ENCODE measurements at places on chromosomes 6 and 20. TPM values are rescaled to one million over a fixed set of nuclear protein-coding genes. Genes with fewer than 3 reads are reported as not detected.

DNA sequence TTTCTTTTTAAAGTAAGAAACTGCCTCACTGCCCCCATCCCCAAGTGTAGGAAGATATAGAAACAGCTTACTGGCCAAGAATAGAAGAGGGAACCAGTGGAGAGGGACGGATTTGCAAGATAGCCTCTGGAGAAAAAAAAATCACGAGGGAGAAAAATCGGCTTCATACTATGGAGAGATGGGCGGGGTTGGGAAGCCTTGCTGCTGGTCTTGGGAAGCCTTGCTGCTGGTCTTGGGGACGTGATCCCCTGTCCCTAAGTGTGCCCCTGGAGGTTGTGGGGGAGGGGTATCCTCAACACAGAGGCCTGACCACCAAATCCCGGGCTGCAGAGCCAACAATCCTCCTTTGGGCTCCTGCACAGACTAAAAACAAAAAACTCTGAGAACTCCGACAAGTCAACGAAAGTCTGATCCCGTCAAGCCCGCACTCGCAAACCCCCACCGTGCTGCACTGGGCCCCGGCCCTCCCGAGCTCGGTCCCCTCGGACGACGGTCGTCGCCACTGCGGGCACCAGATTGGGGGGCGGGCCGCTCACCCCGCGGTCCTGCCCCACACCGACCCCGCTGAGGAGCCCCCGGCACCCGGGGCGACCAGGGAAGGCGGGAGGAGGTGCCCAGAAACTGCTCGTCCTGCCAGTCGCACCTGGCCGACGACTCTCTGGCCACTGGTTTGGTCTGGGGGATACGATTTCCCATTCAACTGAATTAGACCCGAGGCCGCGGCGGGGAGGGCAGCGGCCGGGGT lies 750 bp downstream of the MAP7 start:
- H3K27ac ChIP-seq: peak overlapping the region; percentile 95
- no peaks in the 10 kb centered on the region for H3K4me1 ChIP-seq
- no peaks in the 10 kb centered on the region for H3K27me3 ChIP-seq
- H3K4me3 ChIP-seq: peak overlapping the region; percentile 81
- H3K36me3 ChIP-seq: no peaks in the 10 kb centered on the region

PXT1 gene
- total RNA-seq: not detected

DNA sequence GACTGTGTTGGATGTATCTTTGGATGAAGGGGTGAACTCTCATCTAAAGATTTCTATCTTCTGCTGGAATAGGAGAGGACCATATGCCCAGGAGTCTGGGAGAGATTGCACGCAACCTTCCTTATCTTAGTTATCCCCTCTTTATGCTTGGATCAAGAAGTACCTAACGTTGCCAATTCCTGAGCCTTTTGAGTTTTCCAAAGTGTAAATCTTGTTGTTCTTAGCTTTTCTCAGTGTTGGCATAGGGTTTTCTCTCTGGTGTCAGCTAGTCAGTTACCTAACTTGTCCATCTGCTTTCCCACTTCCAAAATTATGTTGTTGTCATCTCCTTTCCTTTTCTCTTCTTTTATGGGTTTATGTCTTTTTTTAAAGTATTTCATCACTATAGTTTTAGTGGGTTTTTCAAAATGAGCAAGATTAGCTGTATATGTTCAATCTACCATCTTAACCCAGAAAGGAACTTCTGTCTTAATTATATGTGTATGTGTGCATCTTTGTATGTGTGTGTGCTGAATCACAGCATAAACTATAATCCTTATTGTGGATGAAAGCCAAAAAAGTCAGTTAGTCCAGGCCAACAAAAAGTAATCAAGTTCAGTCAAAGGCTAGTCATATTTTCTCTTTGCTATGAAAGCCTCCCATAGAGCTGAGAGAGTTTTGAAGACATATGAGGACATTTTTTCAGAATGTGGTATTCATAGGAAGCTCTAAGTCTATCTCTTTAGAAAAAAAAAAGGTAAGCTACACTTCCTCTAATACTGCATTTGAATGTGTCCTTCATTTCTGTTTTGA lies 72.1 kb downstream of the KHDC1L start:
- no peaks in the 10 kb centered on the region for H3K4me1 ChIP-seq
- H3K36me3 ChIP-seq: no peaks in the 10 kb centered on the region
- DNase-seq: no peak
- no peak overlapping the region for H3K27ac ChIP-seq
- H3K4me3 ChIP-seq: no peak overlapping the region

DNA sequence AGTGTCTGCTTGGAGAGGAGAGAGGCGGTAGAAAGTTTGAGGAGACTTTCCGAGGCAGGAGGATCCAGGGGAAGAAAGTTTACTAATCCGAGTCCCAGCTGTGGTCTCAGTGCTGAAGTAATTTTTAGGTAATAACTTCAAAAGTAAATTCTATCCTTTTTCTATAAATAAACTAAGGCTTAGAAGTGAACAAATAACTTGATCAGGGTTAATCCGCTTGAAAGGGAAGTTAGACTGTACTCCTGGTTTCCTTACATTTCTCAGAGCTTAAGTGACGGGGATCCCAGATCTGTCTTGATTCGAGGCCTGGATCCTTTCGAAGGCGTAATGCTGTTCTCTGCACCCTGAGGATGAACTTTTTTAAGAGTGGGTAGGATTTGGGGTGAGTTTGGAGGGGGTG lies 2.6 kb downstream of the STK35 start:
- DNase-seq: no peak
- H3K4me3 ChIP-seq: peak overlapping the region; percentile 92
- no peaks in the 10 kb centered on the region for H3K27me3 ChIP-seq
- H3K27ac ChIP-seq: peak overlapping the region; percentile 99
- H3K4me1 ChIP-seq: no peaks in the 10 kb centered on the region

GRCh38 chr6:101286146-101286545 lies 107.4 kb upstream of the GRIK2 start:
- no peak overlapping the region for H3K4me3 ChIP-seq
- H3K36me3 ChIP-seq: no peaks in the 10 kb centered on the region
- no peaks in the 10 kb centered on the region for H3K4me1 ChIP-seq
- DNase-seq: no peak
- no peak overlapping the region for H3K27ac ChIP-seq

- no peak overlapping the region for H3K4me3 ChIP-seq
- no peaks in the 10 kb centered on the region for H3K27me3 ChIP-seq
- peaks cover 14% of the 10 kb centered on the region for H3K4me1 ChIP-seq
- H3K27ac ChIP-seq: peak overlapping the region; percentile 52
- no peaks in the 10 kb centered on the region for H3K36me3 ChIP-seq
Measured at GRCh38 chr20:63698739-63699465, 2.5 kb downstream of the TNFRSF6B start.

BCKDHB gene
- total RNA-seq: 19.0 TPM

DNA sequence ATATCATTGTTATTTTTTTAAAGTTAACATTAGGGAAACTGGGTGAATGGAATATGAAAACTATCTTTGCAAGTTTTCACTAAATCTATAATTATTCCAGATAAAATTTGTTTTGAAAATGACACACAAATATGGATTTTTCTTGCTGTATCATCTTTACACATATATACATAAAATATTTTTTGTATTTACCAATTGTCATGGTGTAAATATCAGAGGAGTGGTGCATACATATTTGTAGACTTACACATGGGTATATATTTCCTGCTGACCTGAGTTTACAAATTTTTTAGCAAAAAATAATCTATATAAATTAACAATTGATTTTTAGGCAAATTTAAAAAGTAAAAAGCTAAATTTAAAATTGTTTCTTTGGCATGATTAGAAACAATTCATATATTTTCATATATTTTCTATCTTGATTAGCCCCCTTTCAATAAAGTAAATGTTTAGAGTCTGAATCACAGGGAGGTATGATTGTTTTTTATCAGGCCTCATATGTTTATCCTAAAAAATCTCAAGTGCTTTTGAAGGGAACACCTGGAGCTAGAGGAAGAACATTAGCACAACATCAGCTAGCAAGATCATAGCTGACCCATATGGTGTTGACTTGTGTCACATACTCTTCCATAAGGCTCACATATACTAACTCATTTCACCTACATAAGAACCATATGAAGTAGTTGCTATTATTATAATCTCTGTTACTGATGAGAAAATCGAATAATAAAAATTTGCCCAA lies 671.8 kb upstream of the GJE1 start:
- H3K27ac ChIP-seq: no peak overlapping the region
- no peak overlapping the region for H3K4me3 ChIP-seq
- DNase-seq: no peak

PHACTR1 gene
- total RNA-seq: 5.6 TPM

DNA sequence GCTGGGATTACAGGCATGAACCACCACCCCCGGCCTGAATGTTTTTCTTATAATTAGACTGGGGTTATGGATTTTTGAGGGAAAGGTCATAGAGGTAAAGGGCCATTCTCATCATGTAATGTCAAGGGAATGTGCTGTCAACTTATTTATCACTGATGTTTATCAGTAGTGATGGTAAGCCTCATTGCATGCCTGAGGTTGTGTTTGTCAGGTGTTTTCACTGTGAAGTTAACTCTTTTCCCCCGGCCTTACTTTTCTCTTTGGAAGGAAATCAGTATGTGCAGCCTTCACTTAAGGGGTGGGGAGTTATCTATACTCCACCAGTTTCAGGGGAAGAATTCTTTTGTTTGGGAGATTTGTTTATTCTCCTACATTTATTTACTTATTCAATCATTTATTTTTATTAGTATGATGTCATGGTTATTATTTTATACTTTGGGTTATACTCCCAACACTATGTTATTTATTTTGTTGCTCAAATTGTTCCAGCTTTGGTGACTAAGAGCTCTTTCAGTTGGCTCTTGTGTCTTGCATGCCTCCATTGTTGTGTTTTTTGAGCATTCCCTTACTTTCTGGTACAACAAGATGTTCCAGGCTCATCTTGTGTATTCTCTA lies 2.8 kb upstream of the SLC17A5 start:
- H3K4me1 ChIP-seq: no peaks in the 10 kb centered on the region
- DNase-seq: no peak
- H3K27ac ChIP-seq: no peak overlapping the region

DNA sequence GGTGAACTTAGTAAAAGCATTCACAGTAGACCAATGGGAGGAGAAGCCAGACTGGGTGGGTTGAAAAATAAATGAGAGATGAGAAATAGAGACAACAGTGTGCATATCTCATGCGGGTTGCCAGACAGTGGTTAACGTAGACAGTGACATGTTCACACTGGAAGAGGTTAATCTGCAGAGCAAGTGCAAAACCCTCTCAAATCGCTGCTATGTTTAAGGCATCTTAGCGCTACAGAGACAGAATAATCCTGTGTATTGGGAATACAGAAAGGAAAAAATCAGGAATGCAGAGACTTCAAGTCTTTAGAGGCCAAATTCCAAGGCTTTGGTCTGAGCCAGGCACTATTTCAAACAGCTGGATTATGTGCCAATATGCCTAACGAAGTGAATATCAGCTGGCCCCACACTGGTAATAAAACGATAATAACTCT lies 107.1 kb downstream of the TSHZ2 start:
- no peak overlapping the region for H3K4me3 ChIP-seq
- DNase-seq: no peak
- no peaks in the 10 kb centered on the region for H3K27me3 ChIP-seq
- H3K27ac ChIP-seq: peak overlapping the region; percentile 74
- H3K36me3 ChIP-seq: no peaks in the 10 kb centered on the region

SLC16A10 gene
- total RNA-seq: 1.3 TPM

- H3K4me3 ChIP-seq: no peak overlapping the region
- DNase-seq: no peak
- H3K4me1 ChIP-seq: no peaks in the 10 kb centered on the region
Measured at GRCh38 chr20:17520583-17520982, 10.6 kb downstream of the BFSP1 start.

DNA sequence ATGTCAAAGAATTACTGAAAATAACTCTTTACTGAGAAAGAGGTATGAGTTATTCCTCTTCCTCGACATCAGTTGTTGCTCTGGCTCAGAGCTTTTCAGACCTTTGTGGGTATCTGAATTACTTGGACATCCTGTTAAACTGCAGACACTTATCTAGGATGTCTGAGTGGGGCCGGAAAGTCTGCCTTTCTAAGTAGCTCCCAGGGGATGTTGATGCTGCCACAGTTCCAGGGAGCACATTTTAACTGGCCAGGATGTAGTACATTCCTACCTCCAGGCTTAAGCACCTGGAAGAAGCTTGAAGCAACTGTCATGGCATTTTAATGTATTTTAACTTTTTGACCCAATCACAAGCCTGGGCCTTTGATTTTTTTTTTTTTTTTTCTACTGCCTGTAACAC lies 265.8 kb upstream of the PLCB4 start:
- H3K4me3 ChIP-seq: no peak overlapping the region
- DNase-seq: no peak
- no peaks in the 10 kb centered on the region for H3K27me3 ChIP-seq
- no peaks in the 10 kb centered on the region for H3K4me1 ChIP-seq
- no peaks in the 10 kb centered on the region for H3K36me3 ChIP-seq
- no peak overlapping the region for H3K27ac ChIP-seq

DNA sequence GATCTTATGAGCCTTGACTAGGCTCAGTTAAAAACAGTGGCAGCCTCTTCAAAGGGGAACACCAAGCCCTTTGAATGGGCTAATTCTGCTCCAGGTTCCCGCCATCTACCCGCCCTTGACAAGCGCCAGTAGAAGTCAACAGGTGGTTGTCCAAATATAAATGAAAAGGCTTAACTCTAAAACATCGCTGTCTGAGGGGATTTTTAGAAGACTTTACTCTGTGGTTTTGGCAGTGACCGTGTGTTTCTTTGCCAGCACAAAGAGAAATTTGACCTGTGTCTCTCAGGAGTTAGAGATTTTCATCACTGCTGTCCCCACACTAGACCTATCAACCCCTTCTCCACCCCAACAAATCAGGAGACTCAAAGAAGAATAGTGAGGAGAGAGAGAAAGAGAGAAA lies 19.8 kb upstream of the SIM1 start:
- H3K27ac ChIP-seq: no peak overlapping the region
- H3K36me3 ChIP-seq: no peaks in the 10 kb centered on the region
- H3K27me3 ChIP-seq: no peaks in the 10 kb centered on the region
- H3K4me3 ChIP-seq: no peak overlapping the region
- H3K4me1 ChIP-seq: no peaks in the 10 kb centered on the region

- no peak overlapping the region for H3K27ac ChIP-seq
- no peak overlapping the region for H3K4me3 ChIP-seq
- H3K27me3 ChIP-seq: no peaks in the 10 kb centered on the region
- DNase-seq: no peak
- no peaks in the 10 kb centered on the region for H3K4me1 ChIP-seq
Measured at GRCh38 chr20:38523697-38524096, 51.1 kb downstream of the RALGAPB start.

DNA sequence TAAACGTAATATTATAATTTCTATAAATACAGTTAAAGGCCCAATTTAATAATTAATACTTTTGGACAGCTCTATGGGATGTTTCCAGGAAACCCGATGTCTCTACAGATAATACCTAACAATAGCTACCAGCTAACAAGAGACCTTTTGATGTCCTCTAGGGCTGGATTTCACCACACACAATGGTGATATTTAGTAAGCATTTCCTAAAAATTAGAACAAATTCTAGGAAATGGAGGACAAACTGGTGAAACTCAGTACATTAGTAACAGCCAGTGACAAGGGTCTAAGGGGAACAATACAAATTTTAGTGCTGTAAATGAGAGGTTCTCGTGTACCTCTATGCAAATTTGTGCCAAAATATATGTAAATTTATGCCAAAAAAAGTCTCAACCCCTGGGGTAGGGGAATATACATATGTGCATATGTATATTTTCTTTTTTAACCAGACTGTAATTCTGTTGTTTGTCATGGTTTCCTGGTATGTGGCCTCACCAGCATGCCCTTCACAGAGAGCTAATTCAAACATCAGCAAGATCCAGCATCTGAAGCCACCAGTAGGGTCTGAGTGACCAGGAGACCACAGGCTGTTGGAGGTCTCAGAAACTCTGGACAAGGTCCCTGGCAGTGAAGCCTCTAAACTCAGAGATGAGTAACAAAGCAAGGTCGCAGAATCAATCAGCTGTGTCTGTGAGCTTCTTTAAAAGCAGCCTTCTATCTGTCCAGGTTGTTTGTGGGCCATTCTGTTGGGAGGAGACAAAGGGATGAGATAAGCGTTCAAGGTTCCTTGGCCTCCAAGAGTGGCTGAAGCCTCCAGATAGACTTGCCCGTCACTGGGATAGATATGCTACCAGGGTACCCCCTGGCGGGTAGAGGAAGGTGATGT lies 235.1 kb upstream of the RREB1 start:
- H3K36me3 ChIP-seq: no peaks in the 10 kb centered on the region
- no peaks in the 10 kb centered on the region for H3K4me1 ChIP-seq

Data from breast epithelium (tissue), 4 donors.